Activated CD8-positive, alpha-beta memory T cell treated with anti-CD3 and anti-CD28 coated beads for 1 hour (primary cell): ENCODE measurements at places on chromosomes 5 and 9.

DNA sequence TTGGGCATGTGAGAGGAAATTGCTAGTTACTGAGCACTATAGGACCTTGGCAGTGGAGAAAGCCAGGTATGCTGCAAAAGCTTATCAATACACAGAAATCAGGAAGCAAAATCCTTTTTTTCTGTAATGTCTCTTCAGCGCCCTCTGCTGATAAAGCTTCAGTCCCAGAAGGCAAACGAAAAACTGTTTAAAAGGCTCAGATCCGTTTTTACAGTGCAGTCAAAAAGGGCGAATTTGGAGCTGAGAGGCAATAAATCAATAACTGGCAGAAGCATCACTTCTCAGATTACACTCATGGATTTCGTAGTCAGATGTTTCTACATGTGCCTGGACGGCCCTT, 1.1 kb upstream of the MAN2A1 start:
- no peak for DNase-seq

GRCh38 chr5:107655831-107656230, 14.9 kb downstream of the EFNA5 start:
- DNase-seq = no peak

GRCh38 chr9:70784456-70784855, 337.0 kb downstream of the TRPM3 start:
- DNase-seq = no peak

GRCh38 chr5:44900273-44900954, 91.7 kb downstream of the MRPS30 start:
- no peak for DNase-seq

DNA sequence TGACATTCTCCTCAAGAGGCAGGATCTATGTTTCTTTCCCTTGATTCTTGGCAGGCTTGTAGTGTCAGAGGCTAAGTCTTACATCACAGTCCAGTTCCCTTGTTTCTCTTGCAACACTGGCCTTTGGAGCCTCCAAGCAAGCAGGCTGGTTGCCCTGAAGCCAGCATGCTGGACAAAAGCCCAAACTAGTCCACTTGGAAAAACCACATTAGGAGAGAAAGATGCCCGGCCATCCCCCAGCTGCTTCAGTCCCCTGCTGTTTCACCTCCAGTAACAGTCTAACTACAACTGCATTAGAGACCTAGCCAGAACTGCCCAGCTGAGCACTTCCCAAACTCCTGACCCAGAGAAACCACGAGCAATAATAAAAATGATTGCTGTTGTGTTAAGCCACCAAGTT, 87.6 kb downstream of the ADAMTS6 start:
- DNase-seq = no peak
